Stimulated activated CD4-positive, alpha-beta T cell treated with anti-CD3 and anti-CD28 coated beads, Interleukin-1b, Interleukin-23, amount 100 ng/mL, for 1 hour (primary cell): ENCODE measurements at places on chromosomes 5 and 9.

GRCh38 chr9:114754581-114754980, 51.3 kb downstream of the TNFSF15 start:
- no peak for DNase-seq

DNA sequence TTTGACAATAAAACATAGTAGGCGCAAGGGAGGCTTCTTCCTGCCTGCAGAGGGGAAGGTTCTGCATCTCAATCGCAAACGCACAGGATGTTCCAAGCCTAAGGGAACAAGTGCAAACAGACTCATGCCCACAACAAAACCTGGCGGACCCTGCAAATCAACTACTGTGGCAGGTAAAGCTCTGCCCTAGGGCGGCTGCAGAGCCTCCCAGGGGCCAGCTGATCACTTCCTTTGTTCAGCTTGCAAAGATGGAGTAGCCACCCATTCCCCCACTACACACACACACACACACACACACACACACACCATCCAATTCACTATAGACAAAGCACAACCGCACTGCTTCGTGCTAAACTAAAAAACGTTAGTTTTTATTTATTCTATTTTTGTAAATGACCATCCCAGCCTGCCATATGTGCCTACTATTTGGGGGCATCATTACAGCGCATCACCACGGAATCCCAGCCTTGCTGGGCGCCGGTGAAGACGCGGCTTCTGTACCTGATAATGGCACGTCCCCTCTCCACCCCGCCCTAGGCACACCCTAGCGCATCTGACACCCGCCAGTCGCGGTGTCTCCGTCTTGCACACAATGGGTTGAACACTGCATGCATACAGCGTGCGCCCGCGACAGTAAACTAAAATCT, 57.6 kb downstream of the DPYSL3 start:
- DNase-seq: no peak

- DNase-seq: no peak
These were observed 29.6 kb downstream of the RGS3 start for GRCh38 chr9:113493203-113493520.

- DNase-seq: no peak
These were observed 38.2 kb downstream of the FBXW2 start for GRCh38 chr9:120755044-120755443.

DNA sequence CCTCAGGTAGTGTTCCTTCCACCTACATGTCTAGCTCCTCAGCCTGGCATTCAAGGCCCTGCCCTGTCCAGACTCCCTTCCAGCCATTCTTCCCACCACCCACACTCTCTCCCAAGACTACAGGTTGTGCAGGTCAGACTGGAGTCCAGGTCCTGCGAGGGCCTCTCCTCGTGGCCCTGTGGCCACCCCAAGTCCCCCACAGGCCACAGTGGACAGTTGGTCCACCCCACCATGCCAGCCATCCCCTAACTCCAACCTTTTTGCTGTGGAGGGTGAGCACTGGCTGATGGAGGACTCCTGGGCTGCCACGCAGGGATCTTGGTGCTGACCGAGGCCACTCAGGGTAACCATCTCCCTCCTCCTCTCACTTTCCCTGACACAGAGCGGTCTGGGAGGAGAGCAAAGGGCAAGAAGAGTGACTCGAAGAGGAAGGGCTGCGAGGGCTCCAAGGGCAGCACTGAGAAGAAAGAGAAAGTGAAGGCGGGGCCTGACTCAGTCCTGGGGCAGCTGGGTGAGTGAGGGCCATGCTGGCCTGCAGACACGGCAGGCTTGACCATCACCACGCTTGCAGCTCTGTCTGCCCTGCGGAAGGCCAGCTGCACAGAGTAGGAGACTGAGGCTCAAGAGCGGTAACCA, 51.0 kb downstream of the JADE2 start:
- no peak for DNase-seq

DNA sequence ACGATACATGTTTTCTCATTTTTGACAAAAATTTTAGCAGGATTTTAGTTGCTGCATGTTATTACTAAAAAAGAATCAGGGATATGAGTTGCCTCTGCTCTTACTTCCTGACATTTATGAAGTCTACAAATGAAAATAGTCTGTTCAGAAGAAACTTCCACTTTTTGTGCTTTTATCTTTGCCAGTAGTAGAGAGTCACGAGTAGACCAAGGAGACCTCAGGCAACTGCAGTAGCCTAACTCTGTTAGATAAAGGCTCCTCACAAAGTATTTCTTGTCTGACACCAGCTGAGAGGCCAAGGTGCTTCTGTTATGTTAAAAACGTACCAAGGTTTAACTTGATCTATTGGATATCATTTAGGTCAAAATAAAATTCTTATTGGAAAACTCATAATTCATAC, 333.9 kb downstream of the NR2F1-AS1 start:
- no peak for DNase-seq

DNA sequence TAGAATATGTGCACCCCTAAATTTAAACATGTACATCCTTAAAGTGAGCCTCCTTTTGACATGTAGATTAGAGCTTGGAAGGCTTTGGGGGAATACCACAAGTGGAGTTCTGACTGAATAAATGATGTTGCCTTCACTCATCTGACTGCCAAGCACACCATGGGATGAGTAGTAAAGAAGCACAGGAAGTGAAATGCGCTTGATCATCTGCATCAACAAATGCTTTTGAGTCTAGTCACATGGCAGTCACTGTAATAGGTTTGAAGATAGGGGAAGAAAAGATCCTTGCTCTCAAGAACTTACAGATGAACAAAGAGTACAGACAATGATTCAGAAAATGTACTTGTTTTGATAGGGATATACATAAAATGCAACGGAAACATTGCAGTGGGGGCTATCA, 62.0 kb upstream of the STARD4 start:
- no peak for DNase-seq

GRCh38 chr5:15105799-15106393, 234.3 kb upstream of the ANKH start:
- no peak for DNase-seq

DNA sequence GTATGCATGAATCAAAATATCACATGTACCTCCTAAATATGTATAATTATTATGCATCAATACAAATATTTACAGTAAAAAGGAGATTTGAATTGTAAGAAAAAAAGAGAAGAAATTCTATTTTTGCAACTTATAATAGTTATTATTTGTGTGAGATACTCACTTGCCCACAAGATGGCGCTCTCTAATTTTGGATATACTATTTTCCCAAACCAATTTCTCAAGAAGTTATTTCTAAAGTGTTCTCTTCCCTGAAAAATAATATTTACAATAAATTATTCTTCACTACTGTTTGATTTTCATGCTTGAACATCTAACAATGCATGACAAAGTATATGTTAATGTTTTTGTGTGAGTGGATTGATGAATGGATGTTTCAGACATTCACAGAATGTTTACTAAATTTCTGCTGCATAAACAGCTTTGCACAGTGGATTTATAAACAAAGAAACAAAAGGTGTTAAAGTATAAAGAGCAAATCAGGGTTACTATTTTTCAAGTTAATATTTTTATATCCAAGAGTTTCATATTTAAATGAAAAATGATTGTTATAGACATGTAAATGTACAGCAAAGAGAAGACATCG, 503.4 kb downstream of the PDE4D start:
- no peak for DNase-seq

DNA sequence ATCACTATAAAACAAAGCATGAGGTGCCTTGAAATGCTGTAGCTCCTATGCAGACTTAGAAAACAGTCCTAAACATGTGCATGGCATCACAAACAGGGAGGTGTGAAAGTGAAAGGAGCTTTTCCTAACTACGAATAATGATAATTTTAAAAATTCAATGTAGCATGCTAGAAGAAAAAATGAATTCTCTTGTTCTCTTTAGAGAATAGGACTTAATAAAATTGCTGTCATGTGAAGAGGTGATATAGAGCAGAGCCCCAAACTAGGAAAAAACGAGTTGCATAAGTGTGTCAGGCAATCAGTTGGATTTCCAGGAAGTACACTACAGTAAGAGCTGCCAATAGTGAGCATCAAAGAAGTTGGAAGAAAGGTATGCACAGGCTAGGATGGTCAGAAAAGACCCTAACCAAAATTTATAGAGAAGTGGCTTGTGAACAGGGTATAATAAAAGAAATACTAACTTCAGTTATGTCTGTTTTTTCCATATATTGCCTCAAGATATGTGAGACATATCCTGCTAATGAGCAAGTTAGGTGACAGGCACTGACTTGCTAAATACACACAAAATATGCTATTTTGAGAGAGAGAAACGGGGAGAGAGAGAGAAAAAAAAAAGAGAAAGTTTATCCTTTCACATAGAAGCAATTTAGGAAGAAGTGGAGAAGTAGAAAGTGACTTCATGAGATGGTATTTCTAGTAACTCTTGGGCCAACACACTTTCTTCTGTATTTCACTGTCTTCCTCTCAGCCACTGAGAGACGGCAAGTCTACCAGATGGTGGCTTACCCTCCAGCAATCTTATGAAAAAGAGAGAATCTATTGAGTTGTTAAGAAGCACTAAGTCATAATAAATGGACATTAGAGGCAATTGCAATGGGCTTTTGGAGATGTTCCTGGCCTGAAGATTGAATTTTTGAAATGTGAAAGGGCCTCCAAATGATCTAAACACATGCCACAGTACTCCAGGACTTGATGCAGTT, 18.0 kb downstream of the ITGA2 start:
- no peak for DNase-seq

DNA sequence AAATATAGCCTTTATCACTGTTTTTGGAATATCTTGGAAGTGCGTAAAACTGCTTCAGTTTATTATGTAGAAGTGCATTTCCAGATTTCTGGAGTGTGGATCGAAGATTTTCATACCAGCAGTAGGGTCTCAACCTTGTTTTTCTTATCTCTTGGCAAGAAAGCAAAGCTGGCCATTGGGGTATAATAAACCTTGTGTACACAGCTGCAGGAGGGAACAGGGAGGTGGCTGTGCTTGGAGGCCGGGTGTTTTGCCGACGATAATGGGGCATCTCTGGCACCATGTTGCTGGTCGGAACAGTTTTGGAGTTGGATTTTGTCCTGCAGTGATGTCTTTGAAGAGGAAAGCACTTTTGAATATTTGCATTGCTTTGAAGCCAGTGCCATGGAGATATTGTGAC, 308.8 kb upstream of the DMRT1 start:
- no peak for DNase-seq

DNA sequence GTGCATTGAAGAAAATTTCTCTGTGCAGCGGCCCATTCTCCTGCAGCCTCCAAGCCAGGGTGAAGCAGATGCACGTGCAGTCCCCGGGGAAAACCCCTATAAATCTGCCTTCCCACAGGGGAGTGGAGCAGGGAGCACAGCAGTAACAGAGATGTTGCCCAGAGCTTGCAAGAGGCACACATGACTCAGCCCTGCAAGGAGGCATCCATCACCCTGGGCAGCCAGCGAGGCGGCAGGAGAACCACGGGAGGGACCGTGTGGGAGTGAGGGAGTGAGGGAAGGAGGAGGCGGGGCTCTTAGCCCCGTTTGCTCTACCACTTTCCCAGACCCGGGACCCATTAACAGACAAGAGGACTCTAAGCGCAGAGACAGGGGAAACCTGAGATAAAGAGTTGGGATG, 96.2 kb upstream of the ARAP3 start:
- DNase-seq: no peak

DNA sequence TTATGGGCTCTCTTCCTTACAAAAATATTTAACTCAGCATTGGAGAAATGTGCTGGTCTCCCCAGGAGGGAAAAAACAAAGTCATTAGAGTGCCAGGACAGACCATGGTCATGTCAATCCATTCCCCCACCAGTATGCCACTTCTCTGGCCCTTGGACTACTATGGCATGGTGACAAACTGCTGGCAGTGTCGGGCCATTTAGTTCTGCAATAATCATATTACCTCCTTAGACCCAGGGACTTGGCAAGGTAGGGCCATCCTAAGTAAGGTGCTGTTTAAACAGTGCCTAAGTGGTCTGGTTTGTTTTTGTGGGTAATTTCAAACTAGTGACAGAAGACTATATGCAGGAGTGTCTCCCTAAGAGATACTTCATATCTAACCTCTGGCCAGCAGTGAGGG, 177.8 kb upstream of the STK32A start:
- no peak for DNase-seq

GRCh38 chr9:88984543-88984883, 6.8 kb upstream of the S1PR3 start:
- no peak for DNase-seq

DNA sequence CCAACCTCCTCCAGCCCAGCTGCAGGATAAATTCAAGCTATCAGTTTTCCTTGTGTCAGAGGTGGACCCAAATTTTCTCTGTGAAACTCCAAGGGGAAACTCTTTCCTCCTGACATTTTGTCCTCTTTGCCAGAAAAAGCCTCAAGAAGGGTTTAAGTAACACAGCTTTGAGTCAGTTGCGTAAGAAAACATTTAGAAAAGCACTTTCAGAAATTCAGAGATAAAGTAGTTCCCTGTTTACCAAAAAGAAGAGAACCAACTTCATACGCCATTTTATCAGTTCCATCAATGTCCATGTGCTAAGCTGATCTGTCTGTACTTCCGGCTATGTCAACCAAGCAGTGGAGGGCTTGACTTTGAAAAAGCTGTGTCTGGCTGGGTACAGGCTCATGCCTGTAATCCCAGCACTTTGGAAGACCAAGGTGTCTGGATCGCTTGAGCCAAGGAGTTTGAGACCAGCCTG, 19.9 kb upstream of the SUSD1 start:
- DNase-seq: no peak

DNA sequence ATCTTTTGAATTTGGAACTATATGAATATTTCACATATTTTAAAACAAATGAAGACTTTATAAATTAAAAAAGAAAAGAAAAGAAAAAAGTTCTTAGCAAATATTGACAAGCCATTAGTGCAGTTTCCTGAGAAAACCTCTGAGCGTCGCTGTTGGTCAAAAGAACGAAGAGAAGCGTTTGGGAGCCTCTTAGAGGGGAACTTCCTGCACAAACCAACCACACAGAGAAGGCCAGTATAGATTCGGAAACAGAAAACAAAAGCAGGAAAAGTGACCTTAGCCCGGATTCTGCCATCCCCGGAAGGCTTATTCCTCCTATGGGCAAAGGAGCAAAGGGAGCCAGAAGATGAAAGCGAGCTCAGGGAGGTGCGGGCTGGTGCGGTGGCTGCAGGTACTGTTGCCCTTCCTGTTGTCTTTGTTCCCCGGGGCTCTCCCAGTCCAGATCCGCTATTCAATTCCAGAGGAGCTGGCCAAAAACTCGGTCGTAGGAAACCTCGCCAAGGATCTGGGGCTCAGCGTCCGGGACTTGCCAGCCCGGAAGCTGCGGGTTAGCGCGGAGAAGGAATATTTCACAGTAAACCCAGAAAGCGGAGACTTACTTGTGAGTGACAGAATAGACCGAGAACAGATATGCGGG, at the start of gene PCDHGB2:
PCDHGB2 (plus strand) TSS at position 205 of the 637 bp plus-strand sequence; CDS start at position 347, 142 bp downstream.
- DNase-seq: no peak

- DNase-seq: no peak
These were observed 3.2 kb upstream of the BTNL9 start for GRCh38 chr5:181036816-181037364.

DNA sequence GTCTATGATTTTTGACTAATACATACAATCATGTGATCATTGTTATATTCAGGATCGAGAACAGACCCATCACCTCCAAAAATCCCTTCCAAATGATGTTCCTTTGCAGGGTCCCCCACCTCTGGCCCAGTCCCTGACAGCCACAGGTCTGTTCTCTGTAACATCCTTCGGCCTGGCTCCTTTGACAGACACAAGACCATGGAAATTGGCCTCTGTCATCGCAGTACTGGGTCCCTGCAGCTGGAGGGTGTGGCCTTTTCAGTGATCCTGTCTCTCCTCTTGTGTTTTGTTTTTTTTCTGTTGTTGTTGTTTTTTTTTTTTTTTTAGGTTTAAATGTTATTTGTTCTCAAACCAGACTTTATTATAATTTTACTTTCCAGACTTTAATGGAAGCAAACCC, 27.4 kb upstream of the ANKRD33B start:
- no peak for DNase-seq

- no peak for DNase-seq
These were observed 152.2 kb downstream of the ARHGAP26 start for GRCh38 chr5:142922223-142922952.
